Breast epithelium (tissue), 4 donors: ENCODE measurements at places on chromosomes 3 and 15. TPM values are rescaled to one million over a fixed set of nuclear protein-coding genes. Genes with fewer than 3 reads are reported as not detected.

The LDHAL6B gene
- not detected for total RNA-seq

The CAPN3 gene
- total RNA-seq: 27.1 TPM

The ATP11B gene
- total RNA-seq: 77.3 TPM

The C3orf85 gene
- not detected for total RNA-seq

The DLEC1 gene
- 1.1 TPM for total RNA-seq

DNA sequence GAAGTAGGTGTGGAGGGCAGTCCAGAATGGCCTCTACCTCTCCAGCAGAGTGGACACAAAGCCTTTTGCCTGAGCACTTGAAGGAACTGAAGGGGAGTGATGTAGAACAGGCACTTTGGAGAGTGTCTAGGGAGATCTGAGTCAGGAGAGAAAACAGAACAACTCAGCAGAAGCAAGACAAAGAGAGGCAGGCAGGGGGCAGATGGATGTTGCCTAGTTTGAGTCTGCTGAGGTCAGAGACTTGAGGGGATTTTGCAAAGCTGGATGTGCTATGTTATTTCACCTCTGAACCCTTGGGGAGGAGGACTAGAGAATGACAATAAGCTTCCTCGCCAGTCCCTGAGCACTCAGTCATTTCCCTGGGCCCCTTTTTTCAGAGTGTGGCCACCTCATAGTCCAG lies 366.4 kb downstream of the EPHB1 start:
- DNase-seq: no peak

DNA sequence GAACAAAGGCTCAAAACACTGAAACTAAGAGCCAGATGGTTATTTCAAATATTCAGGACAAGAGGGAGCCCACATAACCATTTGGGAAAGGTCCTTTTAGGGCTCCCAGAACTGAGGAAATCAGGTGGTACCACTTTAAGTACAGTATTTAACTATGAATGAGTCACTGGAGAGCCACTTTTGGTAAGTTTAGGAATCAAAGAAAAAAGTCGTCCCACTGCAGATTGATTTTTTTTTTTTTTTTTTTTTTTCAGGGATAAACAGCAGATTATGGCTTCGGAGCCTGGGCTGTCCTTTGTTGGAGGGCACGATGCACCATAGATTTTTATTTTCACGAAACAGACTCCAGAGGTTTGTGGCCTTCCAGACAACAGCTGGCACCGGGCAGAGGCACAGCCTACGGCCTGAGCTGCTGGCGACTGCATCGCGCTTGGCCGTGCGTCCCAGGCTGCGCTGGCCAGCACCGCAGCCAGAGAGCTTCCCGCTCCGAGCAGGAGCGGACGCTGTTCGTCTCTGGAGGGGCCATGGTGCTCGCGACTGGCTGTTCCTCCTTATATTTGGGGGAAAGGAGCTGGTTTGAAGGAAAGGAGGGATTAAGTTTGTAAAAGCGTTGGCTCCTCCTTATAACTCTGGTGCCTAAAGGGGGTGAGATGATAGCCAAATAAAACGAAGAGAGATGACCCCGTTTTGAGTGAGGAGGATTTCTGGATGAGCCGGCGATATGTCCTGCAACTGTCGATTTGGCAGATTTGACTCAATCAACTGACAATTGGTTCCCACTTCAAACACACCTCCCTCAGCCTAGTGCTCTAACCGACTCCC lies 152.9 kb upstream of the GOLIM4 start:
- no peak for DNase-seq

GRCh38 chr3:17672506-17672905 lies 69.9 kb downstream of the TBC1D5 start:
- DNase-seq: no peak

GRCh38 chr3:143531101-143531500 lies 317.2 kb downstream of the SLC9A9 start:
- no peak for DNase-seq

- DNase-seq: no peak
Observed at GRCh38 chr3:9778143-9779074, 8.7 kb upstream of the CAMK1 start.

DNA sequence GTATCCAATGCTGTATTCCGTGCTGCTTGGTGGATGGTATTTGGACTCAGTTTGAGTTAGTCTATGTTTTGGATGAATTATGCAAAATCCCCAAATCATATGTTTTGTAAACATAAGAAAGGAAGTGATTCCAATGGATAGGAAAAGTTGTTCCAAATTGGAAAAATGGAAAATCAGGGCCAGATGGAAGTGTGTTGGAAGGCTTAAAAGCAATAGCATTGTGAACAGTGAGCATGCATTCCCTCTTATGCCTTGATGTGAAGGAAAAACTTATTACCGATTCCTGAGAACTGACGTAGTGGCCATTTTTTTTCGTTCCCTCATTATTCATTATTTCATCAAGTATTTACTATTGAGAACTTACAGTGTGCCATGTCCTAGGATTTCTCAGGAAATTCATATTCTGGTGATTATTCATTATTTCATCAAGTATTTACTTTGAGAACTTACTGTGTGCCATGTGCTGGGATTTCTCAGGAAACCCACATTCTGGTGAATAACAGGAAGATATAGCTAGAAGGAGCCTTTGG lies 144.1 kb upstream of the TPRG1 start:
- DNase-seq: no peak

DNA sequence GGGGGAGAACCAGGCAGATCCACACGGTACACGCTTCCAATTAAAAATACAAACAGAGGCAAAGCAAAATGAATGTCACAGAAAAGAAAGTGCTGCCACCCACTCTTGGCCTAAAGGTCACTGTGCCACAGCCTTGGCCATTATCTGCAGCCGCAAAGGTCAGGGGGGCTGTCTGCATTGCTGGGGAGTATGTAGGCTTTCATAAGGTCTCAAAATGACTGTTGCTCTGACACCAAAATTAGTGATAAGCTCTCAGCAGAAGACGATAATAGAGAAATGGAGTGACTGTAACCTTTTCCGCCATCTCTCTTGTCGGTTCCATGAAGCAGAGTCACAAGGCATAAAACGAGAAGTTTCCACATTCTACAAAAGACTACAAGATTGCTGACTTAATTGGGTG lies 374.2 kb upstream of the ICE2 start:
- no peak for DNase-seq

DNA sequence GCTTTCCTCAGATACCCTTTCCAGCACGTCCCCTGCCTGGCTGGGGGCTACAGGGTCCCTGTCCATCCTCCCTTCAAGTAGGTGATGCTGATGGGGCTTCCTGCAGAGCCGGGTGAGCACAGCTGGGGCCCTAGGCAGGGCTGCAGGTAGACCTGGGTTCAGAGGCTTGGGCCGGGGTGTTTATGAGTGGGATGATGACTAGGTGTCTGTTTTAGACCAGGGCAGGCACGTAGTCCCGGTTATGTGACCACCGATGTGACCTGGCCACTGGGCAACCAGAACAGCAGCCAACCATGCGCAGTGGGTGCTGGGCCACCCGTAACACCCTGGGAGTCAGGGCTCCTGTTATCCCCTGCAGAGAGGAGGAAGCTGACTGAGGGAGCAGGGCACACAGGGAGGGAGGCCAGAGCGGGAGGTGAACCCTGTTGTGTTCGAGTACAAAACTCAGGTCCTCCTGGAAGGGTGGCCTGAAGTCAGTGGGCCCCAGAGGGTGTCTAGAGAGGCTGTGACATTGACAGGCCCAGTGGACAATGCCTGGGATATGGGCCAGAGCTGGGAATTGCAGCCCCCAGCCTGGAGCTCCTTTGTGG lies 101.6 kb downstream of the PLXNA1 start:
- no peak for DNase-seq

DNA sequence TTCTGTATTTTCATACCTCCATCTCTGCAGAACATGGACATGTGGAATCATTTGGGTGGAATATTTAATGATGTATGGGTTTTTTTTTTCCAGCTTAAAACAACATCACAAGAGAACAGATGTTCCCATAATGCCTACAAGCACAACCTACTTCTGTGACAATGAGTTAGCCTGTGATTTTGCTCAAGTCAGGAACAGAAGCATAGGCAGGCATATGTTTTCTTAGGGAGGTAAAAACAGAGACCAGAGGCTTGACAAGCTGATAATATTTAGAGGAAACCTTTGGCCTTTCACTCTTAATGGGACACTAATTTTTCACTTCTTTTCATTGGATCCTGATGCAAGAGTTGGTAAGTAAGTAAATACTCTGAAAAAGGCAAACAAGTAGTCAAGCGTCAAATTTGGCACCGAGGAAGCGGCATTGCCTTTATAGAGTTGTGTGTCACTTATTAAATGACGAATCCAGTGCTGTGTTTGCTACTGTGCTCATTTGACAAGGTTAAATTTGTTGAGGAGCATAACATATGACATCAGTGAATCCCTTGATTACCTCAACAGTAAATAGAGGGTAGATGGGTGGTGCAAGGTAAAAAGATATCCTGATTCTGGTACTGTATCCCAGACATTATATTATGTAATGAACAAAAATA lies 66.7 kb upstream of the RBMS3 start:
- DNase-seq: no peak

- peak; percentile 0 for DNase-seq
Observed at GRCh38 chr15:31502541-31503229, 176.1 kb downstream of the KLF13 start.

DNA sequence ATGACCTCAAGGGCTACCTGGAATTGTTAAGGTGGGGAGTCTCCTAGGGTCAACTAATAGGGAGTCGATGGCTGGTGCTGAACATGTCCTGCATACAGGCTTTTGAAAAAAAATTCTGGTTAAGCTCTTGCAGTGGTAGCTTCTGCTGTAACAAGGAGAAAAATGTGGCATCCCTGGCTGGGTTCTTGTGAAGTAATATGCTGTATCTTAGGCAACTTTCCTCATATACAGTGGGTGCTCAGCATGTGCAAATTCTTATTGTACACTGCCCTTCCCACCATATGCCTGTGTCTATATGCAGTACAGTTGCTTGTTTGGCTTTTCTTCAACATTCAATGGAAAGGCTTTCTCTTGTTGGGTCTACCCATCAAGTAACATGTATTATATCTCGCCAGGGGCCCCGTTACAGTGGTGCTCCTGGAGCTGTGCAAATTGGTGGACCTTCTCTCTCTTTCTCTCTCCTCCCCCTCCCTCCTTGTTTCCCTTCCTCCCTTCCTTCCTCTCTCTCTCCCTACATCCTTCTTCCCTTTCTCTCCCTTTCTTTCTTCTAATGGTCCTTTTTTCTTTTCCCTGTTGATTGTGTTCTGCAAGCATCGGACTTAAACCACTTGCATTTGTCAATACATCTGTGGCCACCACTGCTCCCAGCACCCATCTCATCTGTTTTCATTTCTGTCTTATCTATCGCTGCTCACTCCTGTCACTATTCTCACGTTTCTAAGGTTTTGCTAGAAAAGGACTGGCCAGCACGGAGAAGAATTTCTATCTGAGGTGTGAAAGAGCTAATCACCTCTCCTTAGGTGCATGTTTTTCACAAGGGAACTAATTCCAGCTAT lies 35.2 kb downstream of the TGFBR2 start:
- DNase-seq: no peak

GRCh38 chr3:73422571-73422970 lies 202.2 kb downstream of the PDZRN3 start:
- DNase-seq: no peak

- no peak for DNase-seq
Observed at GRCh38 chr3:50689558-50689957, 14.8 kb downstream of the DOCK3 start.

DNA sequence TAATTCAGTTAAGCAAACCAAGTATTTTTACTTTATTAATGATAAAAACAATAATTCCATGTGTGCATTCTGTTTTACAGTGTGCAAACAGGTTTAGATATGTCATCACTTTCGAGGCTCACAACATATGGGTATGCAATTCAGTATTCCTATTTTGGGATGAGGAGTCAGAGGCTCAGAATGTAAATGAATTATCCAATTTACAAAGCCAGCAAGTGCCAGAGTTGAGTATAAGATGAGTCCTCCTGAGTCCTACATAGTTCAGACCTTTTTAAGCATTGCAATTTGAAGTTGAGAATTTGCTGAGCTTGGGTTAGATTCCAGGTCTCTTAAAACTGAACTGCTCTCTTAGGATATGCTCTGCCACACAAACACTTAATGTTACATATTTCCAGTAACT lies 424.2 kb upstream of the ROBO2 start:
- DNase-seq: no peak
